ENCODE measurements at places on chromosomes 12 and 14.

GRCh38 chr14:98957211-98958047 lies 314.6 kb downstream of the BCL11B start:
- DNase-seq, result no peak

DNA sequence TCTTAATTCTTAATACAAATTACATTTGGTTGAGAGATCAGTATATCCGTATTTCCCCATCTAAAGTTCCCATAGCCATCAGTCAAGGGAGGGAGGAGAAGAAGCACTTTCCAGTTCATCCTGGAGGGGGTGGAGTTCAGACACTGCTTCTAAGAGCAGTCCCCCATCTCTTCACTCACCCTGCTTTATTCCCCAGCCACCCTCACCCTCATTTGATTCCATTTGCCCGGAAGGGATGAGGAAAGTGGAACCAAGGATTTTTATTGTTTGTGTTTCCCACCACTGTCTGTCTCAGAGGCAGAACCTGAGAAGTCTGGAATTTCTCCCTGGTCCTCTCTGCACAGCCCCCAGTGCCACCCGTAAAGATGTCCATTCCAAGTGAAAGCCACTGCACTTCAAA lies 134.2 kb upstream of the HIF1A start:
- DNase-seq, result no peak

DNA sequence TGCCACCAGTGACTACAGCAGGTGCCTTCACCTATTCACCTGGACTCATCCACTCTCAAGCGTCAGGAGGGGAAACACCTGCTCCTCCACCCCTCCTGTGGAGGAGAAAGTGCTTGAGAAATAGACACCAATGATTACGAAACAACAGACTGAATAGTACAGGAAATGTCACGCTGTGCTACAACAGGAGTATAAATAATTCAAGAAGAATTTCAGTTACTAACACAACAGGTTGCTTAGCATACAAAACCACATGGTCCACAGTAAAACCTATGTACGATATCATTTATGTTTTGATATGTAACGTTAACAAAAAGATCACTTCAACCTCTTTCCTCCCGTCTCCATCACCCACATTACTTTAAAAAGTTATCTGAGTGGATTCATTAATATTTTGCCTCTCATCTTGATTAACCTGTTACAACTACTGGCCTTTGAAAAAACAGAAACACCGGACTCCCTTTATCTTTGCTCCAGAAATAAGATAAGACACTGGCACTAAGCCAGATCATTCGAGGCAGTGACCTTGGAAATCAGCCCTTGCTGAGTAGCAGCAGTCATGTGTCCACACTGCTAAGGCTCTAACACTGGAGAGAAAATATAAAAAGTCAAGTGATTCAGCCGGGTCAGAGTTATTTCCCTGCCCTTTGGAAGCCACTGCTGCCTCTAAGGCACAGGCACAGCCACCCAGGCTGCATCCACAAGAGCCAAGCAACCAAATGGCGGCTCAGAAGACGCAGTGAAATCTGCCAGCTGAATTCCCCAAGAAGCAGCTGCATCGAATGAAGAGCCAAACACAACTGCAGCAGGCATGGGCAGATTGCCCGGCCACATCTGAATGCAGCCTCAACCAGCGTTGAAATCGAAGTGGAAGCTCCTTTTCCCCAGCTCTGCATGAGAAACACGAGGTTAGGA lies 40.9 kb downstream of the NT5DC3 start:
- no peak for DNase-seq

GRCh38 chr14:69567563-69567962 lies 7.1 kb downstream of the CCDC177 start:
- DNase-seq, result no peak

GRCh38 chr12:47268501-47269454 lies 189.0 kb upstream of the AMIGO2 start:
- DNase-seq, result no peak

GRCh38 chr12:116734156-116734768 lies 3.6 kb downstream of the SPRING1 start:
- no peak for DNase-seq

DNA sequence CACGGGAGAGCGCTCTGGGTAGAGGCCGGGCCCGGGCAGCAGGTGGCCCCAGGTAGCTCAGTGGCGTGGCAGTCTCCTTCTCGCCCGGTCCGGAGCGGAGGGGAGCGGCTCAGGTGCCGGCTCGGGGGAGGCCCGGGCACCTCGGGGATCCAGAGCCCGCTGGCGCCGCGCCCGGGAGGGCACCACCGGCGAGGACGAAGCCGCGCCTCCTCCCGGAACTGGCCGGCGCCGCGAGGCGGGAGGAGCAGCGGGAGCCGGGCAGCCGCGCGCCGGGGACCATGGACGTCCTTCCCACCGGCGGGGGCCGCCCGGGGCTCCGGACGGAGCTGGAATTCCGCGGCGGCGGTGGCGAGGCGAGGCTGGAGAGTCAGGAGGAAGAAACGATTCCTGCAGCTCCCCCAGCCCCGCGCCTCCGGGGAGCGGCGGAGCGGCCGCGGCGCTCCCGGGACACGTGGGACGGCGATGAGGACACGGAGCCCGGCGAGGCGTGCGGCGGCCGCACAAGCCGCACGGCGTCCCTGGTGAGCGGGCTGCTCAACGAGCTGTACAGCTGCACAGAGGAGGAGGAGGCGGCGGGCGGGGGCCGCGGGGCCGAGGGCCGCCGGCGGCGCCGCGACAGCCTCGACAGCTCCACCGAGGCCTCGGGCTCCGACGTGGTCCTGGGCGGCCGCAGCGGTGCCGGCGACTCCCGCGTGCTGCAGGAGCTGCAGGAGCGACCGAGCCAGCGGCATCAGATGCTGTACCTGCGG lies 21.5 kb upstream of the GNS start:
- no peak for DNase-seq

DNA sequence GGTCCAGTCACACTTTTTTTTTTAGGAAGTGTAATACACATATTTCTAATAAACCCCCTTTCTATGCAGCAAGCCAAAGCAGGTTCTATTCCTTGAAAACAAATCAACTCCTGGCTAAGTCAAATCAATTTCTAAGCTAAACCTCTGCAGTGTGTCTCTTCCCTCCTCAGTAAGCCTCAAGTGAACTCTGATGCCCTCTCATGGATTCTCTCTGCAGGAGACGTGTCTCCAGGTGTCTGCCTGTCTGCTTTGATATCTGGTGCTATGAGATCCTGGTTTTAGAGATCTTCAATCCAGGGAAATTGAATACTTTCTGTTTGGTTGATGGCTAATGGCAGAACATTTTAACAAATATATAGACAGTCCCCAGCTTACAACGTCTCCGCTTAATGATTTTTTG lies 791.7 kb downstream of the AACS start:
- DNase-seq, result no peak

DNA sequence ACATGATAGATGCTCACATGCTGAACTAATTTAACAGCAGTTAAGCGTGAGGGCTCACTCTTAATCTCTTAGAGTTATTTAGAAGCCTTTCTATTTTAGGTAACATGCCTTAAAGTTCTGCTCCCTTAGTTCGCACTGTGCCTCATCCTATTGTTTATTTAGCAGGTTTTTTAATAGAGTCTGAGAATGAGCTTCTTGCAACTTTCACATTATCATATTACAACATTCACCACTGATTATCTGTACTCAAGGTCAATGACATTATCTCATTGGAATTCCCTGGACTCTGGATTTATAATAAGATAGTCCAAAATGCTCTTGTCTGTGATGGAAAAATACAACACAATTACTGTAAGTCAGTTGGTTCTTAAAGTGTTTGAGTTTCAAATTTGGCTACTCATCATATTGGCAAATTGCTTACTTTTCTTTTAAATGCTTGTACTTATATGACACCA lies 183.6 kb upstream of the SLC38A2 start:
- no peak for DNase-seq

DNA sequence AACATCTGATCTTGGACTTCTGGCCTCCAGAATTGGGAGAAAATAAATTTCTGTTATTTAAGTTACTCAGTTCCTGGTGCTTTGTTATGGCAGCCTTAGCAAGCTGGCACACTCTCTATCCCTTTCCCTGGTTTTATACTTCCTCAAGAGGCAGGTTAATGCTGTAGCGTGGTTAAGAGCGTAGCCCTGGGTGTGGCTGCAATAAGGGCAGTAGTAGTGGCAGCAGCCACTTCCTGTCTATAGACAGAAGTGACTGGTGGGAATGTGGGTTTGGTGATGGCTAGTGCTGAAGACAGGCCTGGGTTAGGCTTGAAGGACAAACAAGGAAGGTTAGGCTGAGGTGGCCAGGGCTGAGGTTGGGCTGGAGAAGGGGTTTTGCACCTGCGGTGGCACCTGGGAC lies 3.6 kb upstream of the LGALS3 start:
- no peak for DNase-seq

DNA sequence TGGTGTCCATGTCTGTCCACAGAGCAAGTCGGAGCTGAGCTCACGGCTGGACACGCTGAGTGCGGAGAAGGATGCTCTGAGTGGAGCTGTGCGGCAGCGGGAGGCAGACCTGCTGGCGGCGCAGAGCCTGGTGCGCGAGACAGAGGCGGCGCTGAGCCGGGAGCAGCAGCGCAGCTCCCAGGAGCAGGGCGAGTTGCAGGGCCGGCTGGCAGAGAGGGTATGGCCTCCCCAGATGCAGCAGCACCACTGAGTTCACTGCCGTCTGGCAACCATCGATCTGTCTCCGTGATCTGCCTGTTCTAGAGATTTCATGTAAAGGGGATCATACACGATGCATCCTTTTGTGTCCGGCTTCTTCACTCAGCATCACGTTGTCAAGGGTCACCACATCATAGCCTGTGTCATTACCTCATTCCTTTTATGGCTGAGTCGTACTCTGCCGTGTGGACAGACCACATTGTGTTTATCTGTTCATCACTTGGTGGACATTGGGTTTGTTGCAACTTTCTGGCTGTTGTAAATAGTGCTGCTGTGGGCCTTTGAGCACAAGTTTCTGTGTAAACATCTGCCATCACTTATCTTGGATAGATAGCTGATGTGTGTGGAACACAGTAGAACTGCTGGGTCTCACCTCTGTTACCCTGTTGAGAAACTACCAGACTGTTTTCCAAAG lies 21.9 kb downstream of the HIP1R start:
- DNase-seq, result no peak

- no peak for DNase-seq
These were observed 39.9 kb downstream of the PPP4R3A start for GRCh38 chr14:91470216-91470615.

- DNase-seq, result no peak
These were observed 150.6 kb downstream of the BCL11B start for GRCh38 chr14:99121319-99121875.

GRCh38 chr12:53603804-53604203 lies 22.4 kb downstream of the ATF7 start:
- no peak for DNase-seq

GRCh38 chr14:70213721-70214282 lies 25.1 kb upstream of the SLC8A3 start:
- no peak for DNase-seq

DNA sequence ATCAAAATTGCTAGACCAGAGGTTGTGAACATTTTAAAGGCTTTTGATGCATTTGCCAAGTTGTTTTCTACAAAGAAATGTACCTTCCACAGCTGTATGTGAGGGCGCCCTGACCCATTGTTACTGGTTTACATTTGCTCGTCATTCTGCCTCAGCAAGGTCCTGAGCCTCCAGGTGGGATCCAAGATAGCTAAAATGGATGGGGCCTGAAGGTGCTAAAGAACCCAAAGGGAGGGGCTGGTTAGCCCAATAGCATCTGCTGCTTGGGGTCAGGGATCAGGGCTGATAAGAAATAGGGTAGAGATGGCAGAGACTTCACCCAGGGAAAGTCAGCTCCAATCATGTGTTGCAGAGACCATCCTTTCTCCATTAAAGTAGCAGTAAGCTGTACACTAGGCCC lies 43.1 kb downstream of the GALNT16 start:
- DNase-seq, result no peak

DNA sequence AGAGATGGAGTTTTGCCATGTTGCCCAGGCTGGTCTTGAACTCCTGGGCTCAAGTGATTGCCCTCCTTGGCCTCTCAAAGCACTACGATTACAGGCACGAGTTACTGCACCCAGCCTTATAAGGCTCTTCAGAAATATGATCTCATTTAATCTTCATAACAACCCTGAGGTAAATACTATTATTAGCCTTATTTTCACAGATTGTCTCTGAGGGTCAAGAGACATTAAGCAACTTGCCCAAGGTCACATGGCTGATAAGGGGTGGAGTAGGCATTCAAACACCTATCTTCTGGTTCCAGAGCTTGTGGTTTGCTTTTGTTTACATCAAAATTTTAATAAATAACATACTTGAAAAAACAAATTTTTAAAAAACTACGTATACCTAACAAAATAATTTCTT lies 5.1 kb downstream of the PRKAG1 start:
- no peak for DNase-seq

DNA sequence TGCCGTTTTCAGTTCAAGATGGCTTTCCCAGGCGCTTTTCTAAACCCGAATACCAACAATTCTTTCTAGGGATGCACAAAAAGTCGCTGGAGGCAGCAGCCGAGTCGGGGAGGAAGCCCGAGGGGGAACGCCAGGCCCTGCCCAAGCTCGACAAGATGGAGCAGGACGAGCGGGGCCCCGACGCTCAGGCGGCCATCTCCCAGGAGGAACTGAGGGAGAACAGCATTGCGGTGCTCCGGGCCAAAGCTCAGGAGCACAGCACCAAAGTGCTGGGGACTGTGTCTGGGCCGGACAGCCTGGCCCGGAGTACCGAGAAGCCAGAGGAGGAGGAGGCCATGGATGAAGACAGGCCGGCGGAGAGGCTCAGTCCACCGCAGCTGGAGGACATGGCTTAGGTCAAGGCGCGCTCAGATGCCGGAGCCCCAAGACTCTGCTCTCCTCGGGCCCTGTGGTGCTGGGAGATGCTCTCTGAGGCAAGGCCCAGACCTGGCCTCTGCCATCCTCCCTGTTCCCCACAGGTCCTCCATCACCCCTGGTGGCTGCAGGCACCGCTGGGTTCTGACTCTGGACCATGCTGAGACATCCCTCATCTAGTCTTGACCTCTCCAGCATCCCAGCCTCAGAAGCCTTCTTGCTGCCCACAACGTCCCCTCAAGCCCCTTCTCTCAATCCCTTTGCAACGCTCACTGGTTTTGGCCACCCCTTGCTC lies 21.4 kb downstream of the VSX2 start:
- no peak for DNase-seq

- DNase-seq, result no peak
These were observed 79.9 kb upstream of the CCDC175 start for GRCh38 chr14:59656473-59656872.

DNA sequence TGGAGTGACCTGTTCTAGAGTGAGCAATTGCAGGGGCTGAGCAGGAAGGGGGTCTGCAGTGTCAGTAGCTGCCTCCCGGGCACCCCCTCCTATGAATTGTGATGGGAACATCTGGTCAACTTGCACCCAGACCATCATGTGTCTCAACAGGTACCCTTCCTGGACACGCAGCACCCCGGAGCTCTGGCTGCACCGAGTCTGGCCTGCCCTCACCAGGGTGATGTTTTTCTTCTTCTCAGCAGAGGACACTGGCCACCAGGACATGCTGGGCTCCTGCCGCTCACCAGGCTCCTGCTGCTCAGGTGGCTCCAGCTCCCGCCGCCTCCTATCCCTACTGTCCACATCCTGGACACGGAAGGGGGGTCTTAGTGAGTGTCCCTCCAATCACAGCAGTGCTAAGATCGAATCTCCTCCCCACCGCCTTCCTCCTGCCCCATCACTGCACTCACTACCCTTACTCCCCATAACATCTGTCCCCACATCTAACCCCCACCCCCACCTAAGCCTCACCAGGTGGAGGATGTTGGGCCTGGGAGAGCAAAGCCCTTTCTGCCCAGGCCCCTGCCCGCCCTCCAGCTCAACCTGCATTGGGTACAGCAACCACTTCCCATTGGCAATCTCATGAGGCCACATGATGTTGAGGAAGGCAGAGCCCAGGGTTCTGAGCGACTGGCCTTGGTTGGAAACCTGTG lies 14.9 kb downstream of the ITGA7 start:
- no peak for DNase-seq
